ENCODE measurements at places on chromosomes 13 and 19.
A peak's percentile ranks its signal among the peaks of the same experiment; 100 is the strongest.

- peaks cover 24% of the 10 kb centered on the region for H3K36me3 ChIP-seq
- no peak for DNase-seq
- peaks cover 20% of the 10 kb centered on the region for H3K4me1 ChIP-seq
- H3K27me3 ChIP-seq: no peaks in the 10 kb centered on the region
Measured at GRCh38 chr13:25992076-25992475, 59.7 kb downstream of the SHISA2 start.

DNA sequence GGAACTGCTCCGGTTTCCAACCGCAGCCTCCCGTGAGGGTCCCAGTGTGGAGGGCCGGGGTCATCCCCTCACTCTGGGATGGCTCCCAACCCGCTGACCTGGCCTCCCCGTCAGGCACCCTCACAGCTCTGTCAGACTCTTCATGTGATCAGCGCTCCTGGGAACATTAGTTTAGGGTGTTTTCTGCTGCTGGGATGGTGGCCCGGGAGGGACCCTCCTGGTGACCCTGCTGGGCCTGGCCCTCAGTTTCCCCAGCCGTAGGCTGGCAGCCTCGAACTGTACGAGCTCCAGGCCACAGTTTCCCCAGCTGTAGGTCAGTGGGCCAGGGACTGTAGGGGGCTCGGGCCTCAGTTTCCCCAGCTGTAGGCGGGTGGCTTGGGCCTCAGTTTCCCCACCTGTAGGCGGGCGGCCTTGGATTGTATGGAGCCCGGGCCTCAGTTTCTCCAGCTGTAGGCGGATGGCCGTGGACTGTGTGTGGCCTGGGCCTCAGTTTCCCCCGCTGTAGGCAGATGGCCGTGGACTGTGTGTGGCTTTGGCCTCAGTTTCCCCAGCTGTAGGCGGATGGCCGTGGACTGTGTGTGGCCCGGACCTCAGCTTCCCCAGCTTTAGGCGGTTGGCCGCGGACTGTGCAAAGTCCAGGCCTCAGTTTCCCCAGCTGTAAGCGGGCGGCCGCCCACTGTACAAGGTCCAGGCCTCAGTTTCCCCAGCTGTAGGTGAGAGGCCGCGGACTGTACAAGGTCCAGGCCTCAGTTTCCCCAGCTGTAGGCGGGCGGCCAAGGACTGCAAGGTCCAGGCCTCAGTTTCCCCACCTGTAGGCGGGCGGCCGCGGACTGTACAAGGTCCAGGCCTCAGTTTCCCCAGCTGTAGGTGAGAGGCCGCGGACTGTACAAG, 1.3 kb upstream of the PTBP1 start:
- no peaks in the 10 kb centered on the region for H3K36me3 ChIP-seq
- peak overlapping the region; percentile 13 for H3K4me3 ChIP-seq
- H3K4me1 ChIP-seq: peaks cover 31% of the 10 kb centered on the region
- no peaks in the 10 kb centered on the region for H3K27me3 ChIP-seq
- H3K27ac ChIP-seq: no peak overlapping the region

DNA sequence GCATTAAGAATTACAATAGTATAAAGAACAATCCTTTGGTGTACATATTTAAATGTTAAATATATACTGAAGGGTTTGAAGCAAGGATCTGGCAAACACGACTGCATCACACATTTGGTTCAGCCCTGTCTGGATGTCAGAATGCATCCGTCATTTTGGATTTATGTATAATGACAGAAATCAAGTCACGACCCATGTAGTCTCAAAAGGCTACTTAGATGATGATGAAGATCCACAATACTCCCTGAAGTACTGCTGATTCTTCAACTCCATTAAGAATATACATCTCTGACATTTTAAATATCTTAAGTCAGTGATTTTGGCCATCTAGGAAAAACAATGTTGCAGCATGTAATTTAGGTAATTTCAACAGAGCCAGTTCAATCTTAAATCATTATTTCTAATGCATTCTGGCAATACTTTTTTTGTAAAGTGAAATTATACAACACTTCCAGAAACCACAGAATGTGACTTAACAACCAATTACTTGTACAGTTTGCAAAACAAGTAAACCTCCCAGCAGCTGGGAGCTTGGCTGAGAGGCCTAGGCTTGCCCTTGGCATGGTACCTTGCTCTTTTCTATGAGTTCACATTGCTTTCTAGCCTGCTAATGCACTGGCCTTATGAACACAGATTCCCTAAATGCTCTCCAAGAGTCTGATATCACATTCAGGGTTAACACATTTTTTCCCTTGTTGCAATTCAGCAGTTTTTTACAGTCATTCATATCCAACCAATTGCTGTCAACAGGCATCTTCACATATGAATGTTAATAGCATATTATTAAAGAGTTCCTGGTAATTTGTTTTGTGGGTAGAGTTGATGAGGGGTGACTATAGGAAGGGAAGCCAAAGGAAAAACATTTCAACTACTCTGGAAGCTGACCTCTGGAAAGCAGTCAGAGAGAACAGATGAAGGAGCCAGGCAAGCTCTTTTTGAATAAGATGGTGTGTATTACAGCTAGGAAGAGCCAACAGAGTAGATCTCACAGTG, 175.2 kb downstream of the ENOX1 start:
- H3K36me3 ChIP-seq: no peaks in the 10 kb centered on the region
- no peak for DNase-seq
- H3K27ac ChIP-seq: no peak overlapping the region
- peaks cover 5% of the 10 kb centered on the region for H3K4me1 ChIP-seq
- H3K27me3 ChIP-seq: no peaks in the 10 kb centered on the region

DNA sequence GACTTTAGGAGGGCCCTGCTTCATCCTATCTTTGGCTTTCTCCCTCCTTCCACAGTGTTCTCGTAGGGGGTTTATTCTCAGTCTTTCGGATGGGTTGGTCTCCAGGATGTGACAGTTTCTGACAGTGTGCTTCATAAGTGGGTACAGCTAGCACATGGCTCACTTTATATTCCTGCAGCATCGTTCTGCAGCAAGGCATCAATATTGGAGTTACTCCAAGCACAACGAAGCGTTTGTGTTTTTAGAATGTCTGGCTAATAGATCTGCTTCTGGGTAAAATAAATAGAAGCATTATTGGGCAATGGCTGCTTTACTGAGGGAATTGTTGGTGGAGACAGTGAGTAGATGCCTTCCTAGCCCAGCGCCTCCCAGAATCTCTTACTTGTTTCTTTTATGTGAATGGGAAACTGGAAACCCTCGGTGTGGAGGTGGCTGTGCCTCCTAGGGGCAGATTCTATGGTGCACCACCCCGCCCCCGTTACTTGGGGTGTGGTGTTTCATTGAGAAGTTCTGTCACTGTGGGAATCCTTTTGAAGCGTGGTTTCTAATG, 2.0 kb downstream of the FARP1 start:
- DNase-seq: no peak
- H3K27ac ChIP-seq: peak overlapping the region; percentile 98
- H3K4me3 ChIP-seq: peak overlapping the region; percentile 96
- H3K27me3 ChIP-seq: peaks cover 6% of the 10 kb centered on the region

GRCh38 chr13:46281779-46282178, 70.1 kb downstream of the LRRC63 start:
- H3K4me1 ChIP-seq: peaks cover 40% of the 10 kb centered on the region
- no peak overlapping the region for H3K4me3 ChIP-seq
- peak overlapping the region; percentile 45 for H3K27ac ChIP-seq
- no peak for DNase-seq

DNA sequence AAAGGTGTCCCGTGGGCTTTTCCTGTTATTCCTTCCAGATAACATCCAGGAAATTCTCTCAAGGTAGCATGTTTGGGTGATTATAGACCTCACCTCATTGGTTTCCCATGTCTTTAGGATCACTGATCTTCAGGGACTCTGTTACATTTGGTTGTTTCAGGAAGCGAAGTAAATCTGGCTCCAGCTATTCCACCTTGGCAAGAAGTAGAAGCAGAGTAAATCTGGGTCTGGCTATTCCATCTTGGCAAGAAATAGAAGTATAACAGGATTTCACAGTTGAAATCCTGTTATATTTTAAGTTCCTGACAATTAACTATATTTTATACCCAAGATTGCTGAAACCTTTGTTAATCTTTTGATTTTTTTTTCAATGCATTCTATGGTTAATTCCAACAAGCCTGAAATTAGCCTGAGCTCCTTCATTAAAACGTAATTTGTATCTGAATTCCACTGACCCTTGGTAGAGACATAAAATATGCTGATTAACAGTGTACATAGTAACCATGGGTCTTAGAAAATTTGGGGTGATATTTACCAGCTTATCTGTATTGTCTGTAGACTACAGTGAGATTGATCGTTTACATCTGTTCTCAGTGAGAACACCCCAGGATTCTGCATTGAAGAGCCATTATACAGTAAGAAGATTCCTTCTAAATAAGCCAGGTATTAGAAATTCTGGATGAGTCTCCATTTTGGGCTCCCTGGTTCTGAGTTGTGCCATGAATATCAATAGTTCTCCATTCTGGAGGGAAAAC, 267.6 kb upstream of the SLITRK6 start:
- H3K27me3 ChIP-seq: peaks cover 4% of the 10 kb centered on the region
- no peaks in the 10 kb centered on the region for H3K4me1 ChIP-seq
- DNase-seq: no peak

DNA sequence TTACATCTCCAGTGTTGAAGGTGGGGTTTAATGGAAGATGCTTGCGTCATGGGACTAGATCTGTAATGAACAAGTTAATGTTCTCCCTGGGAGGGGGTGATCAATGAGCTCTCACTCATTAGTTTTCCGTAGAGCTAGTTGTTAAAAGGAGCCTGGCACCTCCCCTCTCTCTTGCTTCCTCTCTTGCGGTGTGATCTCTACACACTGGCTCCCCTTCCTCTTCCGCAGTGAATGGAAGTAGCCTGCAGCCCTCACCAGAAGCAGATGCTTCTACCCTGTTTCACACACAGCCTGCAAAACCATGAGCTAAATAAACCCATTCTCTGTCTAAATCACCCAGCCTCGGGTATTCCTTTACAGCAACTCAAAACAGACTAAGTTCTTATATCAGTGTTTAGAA, 318.8 kb downstream of the SLITRK1 start:
- DNase-seq: no peak
- no peaks in the 10 kb centered on the region for H3K4me1 ChIP-seq
- no peaks in the 10 kb centered on the region for H3K36me3 ChIP-seq

- H3K27ac ChIP-seq: no peak overlapping the region
- no peaks in the 10 kb centered on the region for H3K36me3 ChIP-seq
- no peak for DNase-seq
Measured at GRCh38 chr13:104140552-104140951, 1074.3 kb upstream of the SLC10A2 start.

DNA sequence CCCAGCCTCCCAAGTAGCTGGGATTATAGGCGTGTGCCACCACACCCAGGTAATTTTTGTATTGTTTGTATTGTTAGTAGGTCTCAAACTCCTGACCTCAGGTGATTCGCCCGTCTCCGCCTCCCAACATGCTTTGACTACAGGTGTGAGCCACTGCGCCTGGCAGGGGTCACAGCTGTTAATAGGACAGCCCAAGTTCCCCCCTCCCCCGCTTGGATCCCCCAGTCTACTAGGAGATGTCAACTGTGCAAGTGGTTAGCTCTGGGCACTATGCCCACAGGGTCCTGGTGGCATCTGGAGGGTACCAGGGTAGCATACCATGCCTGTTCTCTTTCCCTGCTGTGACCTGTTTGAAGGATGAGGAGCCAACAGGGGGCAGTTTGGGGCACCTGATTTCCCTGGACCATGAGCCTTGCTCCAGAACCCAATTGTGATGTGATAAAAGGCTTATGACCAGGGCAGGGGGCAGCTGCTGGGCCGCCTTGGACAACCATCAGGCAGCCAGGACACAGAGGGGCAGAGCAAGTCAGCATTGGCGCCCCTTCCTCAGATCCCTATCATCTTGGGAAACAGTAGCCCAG, at the start of gene TSPAN16:
TSPAN16 (plus strand) TSS at position 496 of the 581 bp plus-strand sequence. CDS start 138 bp downstream, outside the sequence.
- peaks cover 10% of the 10 kb centered on the region for H3K27me3 ChIP-seq
- no peaks in the 10 kb centered on the region for H3K36me3 ChIP-seq
- DNase-seq: no peak
- no peak within 1 kb of the TSS for H3K4me3 ChIP-seq
